ENCODE measurements at places on chromosomes 16 and 17.
A peak's percentile ranks its signal among the peaks of the same experiment; 100 is the strongest.

- DNase-seq: no peak
Measured at GRCh38 chr17:76867578-76868175, 527 bp upstream of the MGAT5B start.

DNA sequence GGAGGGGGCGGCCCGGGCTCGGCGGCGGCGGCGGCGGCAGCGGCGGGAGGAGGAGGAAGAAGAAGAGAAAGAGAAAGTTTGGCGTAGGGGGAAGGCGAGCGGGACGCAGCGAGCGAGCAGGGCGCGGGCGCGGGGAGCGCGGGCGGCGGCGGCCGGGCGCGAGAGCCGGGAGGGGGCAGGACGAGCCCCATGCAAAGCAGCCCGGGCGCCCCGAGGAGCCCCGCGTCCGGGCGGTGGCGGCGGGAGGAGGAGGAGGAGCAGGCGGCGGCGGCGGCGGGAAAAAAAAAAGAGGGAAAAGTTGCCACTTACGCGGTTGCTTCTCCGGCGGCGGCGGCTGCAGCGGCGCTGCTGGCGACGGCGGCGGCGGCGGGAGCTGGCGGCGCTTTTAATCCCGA is 10.3 kb upstream of the ZFHX3 start:
- no peak for DNase-seq

- DNase-seq: no peak
Measured at GRCh38 chr16:58937661-58938060, 203.5 kb upstream of the GOT2 start.

GRCh38 chr17:78719630-78720298 is 62.3 kb downstream of the CYTH1 start:
- no peak for DNase-seq

DNA sequence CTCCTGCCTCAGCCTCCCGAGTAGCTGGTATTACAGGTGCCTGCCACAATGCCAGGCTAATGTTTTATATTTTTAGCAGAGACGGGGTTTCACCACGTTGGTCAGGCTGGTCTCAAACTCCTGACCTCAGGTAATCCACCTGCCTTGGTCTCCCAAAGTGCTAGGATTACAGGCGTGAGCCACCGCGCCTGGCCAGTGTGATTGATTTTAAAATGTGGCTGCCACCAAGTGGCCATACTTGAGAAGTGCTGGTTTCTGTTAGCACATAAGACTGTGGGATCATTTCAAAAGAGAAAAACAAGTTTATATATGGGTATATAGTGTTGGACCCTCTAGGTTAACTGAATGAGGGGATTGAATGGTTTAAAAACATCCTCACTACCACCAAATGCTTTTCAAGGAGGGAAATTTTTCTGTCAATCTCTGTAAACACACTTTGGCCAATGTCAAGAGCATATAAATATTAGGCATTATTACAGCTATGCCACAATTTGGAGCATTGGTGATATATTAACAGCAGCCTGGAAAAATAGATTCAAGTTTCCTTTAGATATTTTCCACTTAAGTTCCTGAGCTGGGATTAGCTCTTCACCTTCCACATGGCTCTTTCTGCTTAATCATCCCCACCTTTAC is 13.5 kb upstream of the DHRS13 start:
- DNase-seq: no peak

GRCh38 chr16:55261301-55261700 is 62.7 kb upstream of the IRX6 start:
- no peak for DNase-seq

DNA sequence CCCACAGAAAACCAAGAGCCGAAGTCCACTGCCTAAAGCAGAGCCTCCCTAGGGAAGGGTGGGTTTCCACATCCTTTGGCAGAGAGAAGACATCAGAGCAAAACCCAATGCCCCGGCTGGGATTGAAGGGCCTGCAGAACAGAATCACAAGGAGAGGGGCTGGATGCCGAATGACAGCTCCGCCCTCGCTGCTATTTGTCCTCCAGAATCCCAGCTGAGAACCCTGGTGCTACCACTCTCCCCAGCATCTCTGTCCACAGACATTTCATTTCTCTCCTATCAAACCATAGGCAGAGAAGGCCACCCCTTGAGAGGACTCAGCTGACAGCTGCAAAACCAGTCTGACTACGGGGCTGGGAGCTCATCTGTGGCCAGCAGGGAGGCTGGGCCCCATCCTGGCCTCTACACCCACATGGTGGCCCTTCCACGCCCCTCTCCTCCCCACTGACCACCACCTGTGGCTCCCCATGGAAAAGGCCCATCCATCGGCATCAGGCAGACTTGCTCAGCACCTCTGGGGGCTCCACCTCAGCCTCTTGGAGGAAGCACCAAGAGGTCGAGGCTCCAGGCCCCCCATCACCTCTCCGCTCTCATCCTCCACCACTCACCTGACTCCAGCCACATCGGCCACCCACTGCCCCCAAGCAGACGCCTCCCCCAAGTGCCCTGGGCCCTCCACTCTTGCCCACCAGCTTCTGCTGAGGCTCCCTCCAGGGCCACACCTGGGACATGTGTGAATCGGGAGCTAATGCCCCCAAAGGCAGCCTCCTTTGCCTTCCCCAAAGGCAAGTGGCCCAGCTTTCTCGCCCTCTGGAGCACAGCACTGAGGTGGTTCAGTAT is 288.5 kb downstream of the C16orf95 start:
- no peak for DNase-seq

- no peak for DNase-seq
Measured at GRCh38 chr16:20673882-20674683, 23.4 kb downstream of the ACSM1 start.

DNA sequence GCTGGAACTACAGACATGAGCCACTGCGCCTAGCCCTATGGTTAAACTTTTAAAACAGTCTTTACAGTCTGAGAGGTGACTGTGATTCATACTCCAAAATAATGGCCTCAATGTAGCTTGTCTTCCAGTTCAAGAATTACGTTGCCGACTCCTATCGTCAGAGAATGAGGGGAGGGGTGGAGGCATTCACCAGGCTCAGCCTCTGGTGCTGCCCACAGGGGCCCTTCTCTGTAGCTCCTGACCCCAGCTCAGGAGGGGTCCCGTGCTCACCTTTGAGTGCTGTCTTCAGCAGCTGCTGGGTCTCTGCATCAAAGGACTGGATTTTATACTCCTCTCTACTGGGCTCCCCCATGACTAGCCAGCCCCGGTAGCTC is 1.2 kb downstream of the MIF4GD start:
- DNase-seq: no peak

GRCh38 chr16:17343728-17344127 is 127.0 kb downstream of the XYLT1 start:
- no peak for DNase-seq

DNA sequence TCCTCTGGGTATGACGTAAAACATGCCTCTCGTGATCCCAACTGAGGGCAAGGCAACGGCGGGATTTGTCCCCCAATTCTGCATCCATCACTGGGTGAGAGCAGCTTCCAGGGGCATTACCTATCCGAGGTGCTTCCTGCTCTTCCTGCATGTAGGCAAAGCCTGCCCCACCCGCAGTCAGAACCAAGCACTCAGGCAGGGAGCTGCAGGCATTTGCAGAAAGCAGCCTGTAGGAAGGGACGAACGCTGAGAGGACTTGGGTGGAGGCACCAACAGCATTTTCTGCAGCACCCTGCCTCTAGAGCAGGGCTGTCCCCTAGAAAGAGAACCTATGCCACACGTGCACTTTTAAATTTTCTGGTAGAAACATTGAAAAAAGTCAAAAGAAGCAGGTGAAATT is 5.5 kb downstream of the BCO1 start:
- DNase-seq: no peak

GRCh38 chr16:85110105-85110504 is 2.2 kb downstream of the CIBAR2 start:
- DNase-seq: no peak

- DNase-seq: no peak
Measured at GRCh38 chr16:18803569-18804462, 2.5 kb upstream of the ARL6IP1 start.

- no peak for DNase-seq
Measured at GRCh38 chr17:82921426-82921825, 81.6 kb upstream of the ZNF750 start.

DNA sequence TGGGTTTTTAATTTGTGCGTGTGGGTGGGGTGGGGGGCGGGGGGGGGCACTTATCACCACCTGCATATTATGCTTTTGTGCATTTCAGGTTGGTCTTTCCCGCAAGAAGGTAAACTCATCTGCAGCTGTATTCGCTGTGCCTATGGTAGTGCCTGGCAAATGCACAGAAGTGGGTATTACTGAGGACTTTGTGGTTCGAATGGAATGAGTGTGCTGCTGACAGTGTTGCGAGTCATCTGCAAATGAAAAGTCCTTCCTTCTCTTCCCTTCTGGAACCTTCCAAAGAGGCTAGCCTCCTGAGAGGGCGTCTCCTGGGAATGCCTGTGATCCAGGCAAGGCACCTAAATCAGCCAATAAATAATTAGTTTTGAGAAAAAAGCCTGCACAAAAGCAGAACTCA is 532.9 kb downstream of the MAF start:
- no peak for DNase-seq

DNA sequence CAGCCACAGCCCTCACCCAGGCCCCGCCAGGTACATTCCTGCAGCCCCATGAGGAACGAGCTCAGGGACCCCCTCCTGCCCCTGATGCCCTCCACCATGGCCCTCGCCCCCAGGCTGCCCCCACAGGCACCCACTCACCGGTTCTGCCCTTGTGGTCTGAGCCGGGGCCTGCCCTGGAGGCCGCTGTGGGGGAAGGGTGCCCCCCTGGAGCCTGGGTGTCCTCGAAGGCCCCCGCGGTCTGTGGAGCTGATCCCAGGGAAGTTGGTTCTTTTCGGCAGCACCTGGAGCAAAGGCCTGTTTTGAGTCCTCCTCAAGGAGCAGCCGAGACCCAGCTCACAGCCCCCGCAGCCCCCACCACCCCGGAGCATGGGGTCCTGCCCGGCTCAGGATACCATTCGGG is 2.4 kb downstream of the PABPN1L start:
- DNase-seq: no peak

DNA sequence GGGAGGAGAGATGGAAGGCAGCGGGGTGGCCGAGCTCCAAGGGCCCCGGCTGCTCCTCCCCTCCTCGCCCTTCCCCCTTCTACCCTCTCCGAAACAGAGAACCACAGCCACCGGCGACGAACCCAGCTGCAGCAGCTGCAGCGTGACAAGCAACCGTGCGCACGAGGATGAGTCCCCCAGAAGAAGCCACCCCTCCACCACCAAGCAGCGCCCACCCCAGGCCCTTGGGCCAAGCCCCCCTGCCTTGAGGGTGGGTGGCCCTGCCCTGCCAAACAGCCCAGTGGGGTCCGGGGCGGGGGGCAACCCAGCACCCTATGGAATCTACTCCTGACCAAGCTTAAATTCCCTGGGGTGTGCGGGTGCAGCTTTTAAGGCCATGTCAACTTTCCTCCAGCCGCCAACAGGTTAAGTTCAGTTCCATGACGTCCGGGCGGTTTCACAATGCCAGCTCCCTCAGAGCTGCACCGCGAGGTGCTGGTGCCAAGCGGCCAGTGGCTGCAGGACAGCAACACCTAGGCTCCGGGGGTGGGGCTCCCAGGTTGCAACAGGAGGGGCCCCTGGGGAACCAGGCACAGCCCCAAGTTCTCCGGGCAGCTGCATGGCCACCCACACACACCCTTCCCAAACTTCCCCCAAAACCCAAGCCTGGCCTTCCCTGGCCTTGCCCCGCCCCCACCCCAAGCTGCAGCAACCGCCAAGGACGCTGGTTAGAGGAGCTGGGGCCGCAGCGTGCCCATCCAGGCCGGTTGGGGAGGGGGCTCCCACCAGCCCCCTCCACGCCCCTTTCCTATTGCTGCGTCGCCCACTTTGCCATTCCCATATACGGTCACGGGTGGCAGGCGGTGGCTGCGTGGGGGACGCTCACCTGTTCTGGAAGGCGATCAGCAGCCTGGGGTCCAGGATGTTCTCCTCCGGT is 2.0 kb downstream of the CBX4 start:
- peak; percentile 36 for DNase-seq

DNA sequence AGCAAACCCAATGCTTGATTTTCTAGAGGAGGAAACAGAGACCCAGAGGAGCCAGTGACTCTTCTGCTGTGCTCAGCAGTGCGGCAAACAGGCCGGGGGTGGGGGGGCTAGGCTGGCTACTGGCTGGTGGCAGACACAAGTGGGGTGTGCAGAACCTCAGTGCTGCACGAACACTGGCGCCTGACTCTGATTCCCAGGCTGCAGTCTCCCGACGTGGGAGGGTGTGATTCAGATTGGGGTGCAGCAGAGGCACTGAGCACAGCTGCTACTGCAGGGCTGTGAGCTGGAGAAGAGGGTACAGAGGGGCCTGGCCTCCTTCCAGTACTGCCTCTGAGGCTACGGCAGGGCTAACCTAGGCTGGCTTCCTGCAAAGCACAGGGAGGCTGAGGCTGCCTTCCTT is 8.1 kb downstream of the RPL19 start:
- no peak for DNase-seq

GRCh38 chr17:66676421-66676820 is 158.5 kb upstream of the CACNG5 start:
- DNase-seq: no peak

DNA sequence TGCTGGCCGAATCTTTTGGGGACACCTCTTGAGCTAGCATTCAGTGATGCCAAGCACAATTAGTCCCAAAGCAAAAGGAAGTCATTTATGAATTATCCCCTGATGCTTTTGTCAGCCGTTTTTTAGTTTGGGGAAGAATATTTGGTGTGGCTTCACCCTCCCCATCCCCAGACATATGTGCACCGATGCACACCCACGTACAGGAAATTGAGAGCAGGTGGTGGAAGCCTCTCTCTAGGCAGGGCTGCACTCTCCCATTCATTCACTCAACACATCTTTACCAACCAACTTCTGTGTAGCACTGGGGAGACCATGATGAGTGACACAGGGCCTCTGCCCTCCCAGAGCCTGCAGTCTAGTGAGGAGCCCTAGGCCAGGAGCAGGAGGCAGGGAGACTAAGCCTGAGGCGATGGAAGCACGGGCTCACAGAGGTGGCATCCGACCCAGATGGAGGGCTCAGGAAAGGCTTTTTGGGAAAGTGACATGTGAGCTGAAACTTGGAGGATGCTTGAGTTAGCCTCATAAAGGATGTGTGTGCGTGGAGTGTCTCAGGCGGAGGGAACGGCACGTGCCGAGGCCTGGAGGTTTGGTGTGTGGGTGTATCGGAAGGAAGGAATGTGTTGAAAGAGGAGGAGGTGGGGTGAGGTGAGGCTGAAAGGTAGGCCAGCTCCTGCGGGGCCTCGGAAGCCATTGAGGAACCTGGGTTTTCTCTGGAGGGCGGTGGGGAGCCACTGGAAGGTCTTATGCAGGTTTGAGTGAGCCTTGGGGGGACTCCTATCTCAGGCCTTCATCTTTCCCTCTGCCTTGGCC is 43.8 kb downstream of the PSME3IP1 start:
- DNase-seq: no peak

- DNase-seq: no peak
Measured at GRCh38 chr17:69733171-69734012, 318.9 kb downstream of the MAP2K6 start.

- no peak for DNase-seq
Measured at GRCh38 chr16:31471241-31471874, 594 bp upstream of the TGFB1I1 start.
